ENCODE measurements at places on chromosomes 11 and 22.

- DNase-seq: no peak
Observed at GRCh38 chr11:43541993-43542392, 138.5 kb upstream of the HSD17B12 start.

DNA sequence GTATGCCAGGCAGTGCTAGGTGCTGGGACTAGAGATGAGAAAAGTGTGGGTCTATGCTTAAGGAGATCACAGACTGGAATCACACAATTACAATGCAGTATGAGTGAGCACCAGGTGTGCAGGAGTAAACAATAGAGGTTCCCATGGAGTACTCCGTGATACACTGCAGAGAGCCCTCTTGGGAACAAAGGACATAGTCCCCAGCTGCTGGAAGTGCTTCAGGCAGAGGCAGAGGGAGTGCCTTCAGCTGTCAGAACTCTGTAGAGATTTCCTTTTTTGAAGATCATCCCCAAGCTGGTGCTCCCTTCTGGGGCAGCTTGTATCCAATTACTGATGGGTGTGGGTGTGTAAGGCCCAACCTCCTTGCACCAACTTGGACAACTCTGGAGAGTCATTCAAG, 143.5 kb upstream of the PLET1 start:
- DNase-seq: no peak

DNA sequence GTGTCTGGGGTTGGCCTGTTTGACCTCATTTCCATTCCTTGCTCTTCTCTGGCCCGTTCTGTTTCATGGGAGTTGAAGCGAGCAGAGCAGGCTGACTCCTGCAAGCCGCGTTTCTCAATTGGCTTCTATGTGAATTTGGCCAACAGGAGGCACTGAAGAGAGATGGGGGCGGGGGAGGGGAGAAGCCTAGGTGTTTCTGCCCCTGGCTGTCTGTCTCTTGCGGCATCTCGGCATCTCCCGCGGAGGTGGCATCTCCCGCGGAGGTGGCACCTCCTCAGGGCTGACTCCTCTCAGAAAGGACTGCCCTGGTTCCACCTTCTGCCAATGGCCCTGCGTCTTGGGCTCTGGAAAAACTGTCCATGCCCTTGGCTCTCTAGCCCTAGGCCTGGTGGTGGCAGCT, 125.6 kb upstream of the CSNK2A3 start:
- DNase-seq: no peak

- no peak for DNase-seq
Observed at GRCh38 chr11:94201004-94201465, 72.4 kb downstream of the PANX1 start.

GRCh38 chr11:128424851-128425285, 162.5 kb downstream of the ETS1 start:
- no peak for DNase-seq
